AG10803 (cell line): ENCODE measurements at places on chromosomes 4 and X.
A peak's percentile ranks its signal among the peaks of the same experiment; 100 is the strongest.

DNA sequence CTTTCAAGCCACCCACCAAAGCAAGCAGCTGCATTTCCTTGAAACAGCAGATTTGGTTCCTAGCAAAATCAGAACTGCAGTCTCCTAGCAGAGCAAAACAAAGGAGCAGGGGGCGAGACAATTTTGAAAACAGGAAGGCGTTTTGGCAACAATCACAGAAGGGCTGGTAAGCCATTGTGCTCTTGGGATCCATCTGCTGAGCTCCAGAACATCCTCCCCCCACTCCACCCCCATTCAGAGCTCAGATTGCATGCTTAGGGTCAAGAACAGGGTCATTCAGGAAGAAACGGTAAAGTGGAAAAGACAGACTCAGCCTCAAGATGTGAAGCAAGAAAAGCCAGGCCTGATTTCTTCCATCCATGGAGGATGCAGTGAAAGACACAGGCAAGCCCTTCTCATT is 7.6 kb upstream of the PCDH19 start:
- DNase-seq: no peak

GRCh38 chr4:151784706-151785105 is 23.9 kb upstream of the GATB start:
- no peak for DNase-seq

- DNase-seq: peak; percentile 81
Observed at GRCh38 chrX:40647307-40648197, at the start of gene CXorf38. Gene CXorf38, minus strand, starts transcription at chrX:40647561. Its CDS starts 41 bp downstream, at chrX:40647520.

DNA sequence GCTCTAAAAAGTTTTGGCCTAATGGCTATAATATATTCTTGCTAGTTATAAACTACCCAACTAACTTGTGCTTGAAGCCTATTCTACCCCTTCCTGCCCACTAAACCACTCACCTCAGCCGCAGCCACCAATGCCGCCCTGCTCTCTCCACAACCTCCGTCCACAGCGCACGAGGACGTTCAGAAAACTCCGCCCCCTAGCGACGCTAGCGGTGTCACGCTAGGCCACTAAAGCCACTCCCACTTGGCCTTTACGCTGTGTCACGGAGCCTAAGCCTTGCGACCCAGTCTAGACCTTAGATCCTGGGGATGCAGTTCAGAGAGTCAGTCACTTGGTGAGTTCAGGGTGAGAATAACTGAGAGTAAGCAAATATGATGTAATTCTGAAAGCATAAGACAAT is at the start of gene TEX11:
TSS of gene TEX11 (minus strand) at position 171 of the 400 bp plus-strand sequence. CDS start 922 bp downstream, outside the sequence.
- DNase-seq: no peak

DNA sequence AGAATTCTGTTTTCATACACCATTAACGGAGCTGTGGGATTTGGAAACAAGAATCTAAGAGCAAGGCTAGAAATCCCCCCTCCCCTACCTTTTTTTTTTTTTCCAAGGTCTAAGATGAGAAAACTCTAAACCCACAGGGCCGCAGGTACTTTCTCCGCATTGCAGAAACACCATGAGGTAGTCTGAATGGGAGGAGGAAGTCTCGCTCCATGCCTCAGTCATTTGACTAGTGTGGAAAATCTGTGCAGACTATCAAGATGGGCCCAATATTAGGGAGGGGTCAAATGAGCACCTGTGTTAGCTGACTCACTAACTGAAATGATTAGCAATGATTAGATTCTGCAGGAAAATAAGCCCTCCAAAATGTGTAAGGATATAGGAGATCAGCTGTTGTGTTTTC is 40.9 kb upstream of the MAP3K15 start:
- DNase-seq: no peak

DNA sequence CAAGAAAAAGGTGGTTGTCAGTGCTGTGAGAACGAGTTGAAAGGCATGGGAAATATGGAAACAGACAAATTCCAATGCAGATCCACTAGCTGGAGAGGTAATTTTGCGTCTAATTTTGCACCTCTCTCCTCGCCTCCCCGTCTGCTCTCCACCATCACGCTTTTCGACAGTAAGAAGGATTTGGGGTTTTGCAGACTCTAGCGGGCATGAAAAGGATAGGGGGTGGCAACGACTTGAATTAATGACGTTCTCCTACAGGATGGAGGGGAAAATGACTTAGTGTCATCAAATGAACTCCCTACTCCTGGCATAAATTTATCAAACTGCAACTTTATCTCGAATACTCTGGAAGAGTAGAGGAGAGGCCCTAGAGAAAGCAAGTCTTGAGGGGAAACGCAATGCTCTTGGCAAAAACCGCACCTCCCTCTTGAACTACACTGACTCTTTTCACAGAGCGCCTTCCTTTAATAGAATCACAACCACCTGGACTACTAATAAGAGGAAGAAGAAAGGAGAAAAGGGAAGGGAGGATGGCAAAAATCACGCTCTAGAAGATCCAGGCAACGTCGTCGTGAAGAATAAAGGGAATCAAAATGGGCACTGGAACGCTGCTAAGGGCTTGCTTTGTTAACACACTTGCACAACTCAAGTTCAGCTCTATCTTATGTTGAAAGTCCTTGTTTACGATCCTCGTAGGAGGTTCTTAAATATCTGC is 871 bp upstream of the SLITRK2 start:
- DNase-seq: no peak

DNA sequence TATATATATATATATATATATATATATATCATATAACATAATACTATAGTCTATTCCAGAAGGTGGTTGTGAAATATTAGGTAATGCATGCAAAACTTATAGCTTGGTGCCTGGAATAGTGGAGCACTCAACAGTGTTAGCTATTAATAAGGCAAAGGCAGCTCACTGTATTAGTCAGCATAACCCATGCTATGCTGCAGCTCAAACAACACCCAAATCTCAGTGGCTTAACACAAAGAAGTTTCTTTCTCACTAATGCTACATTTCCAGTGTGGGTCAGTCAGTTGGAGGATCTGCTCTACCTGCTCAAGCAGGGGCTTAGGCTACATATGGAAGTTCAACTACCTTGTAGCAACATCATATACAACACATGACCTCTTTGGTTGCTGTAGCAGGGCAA is 5.2 kb upstream of the RPGR start:
- DNase-seq: no peak

DNA sequence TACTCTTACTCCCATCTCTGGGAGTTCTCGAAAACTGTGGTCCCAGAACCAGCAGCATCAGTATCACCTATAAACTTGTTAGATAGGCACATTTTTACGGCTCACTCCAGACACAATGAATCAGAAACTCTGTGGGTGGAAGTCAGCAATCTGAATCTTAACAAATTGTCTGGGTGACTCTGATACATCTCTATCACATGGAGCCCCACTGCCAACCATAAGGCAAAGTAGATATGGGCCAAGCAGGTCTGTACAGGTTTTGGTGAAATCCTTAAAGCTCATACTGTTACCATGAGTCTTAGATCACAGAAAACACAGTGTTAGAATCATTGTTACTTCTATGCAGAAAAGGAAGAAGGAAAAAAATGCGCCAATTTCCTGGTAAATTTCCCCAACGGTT is 122.5 kb upstream of the HCCS start:
- DNase-seq: no peak

DNA sequence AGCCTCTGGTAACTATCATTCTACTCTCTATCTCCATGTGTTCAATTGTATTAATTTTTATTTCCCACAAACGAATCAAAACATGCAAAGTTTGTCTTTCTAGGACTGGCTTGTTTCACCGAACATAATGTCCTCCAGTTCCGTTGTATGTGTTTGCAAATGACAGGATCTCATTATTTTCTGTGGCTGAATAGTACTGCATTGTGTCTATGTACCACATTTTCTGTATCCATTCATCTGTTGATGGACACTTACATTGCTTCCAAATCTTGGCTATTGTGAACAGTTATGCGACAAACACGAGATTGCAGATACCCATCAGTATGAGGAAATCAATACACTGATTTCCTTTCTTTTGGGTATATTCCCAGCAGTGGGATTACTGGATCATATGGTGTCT is 8.4 kb upstream of the LDOC1 start:
- DNase-seq: no peak

DNA sequence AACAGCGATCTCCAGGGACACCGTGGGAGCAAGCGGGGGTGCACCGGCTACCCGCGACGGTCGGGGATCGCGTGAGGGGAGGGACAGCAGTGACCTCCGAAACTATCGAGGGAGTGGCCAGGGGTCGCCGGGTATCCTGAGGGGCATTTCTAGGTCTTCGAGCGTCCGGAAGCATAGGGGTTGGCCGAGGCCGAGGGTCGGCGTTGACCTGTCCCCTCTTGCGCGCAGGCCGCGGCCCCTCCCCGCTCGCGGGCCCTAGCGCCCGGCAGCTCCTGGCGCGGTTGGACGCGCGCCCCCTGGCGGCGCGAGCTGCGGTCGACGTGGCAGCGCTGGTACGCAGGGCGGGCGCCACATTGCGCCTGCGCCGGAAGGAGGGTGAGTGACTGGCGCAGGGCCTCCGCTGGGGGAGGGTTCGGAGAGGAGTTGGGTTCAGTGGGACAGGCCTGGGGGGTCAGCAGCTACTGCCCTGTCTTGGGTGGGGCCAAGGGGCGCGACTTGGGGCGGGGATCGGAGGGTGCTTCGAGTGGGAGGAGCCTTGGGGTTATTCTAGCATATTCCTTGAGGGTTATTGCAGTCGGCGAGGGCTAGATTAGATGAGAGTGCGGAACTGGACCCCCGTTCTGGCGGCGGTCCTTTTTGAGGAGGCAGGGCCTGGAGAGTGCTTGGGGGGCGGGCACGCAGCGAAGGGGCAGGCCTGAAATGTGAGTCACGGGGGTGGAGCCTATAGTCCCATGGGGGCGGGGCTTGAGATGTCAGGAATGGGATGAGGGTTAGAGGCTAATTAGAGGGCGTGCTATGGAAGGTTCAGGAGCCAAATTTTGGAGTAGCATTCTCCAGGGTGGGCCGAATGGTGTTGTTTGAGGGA is 1.2 kb downstream of the MAGIX start:
- DNase-seq: peak; percentile 75

GRCh38 chr4:3407930-3408792 is 33.6 kb upstream of the HGFAC start:
- DNase-seq: no peak

DNA sequence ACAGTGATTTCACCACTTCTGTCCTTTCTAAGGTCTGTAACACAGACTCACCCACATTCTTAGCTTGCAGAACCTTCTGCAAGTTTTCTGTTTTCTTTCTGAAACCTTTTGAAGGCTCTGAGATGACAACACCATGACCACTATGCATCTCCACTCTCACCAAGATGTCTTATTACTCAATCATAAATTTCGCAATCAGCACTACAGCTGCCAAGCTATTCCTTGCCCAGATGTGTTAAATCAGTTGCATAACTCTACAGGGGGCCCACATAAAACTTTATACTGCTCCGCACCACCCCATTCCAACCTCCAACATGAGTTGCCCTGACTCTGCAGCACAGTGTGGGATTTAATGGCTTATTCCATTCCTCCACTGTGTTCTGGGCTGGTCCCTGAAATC is 229.9 kb downstream of the COL25A1 start:
- peak; percentile 95 for DNase-seq

DNA sequence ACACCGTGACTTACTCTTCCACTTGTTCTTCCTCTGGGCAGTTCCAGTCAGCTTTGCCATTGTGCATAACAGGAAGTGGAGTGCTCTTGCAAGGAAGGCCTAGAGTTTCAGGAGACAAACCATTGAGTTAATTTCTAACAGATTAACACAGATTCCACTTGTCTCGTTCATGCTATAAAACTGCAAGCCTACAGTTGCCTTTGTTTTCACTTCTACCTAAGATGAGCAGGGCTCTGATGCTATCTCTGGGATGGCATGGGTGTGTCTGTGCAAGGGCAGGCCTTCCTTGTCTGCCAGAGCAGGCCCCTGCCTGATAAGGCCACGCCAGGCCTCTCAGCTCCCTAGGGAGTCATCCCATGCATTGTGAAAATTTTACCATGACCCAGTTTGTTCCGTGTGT is 67.7 kb upstream of the PGRMC2 start:
- DNase-seq: peak; percentile 58

GRCh38 chrX:106415276-106415895 is 196.4 kb upstream of the RADX start:
- peak; percentile 7 for DNase-seq

- peak; percentile 46 for DNase-seq
Observed at GRCh38 chr4:83850435-83850834, 314.5 kb downstream of the GPAT3 start.

GRCh38 chrX:12282991-12283390 is 144.7 kb downstream of the FRMPD4 start:
- DNase-seq: no peak

GRCh38 chr4:26081795-26082498 is 167.9 kb downstream of the SMIM20 start:
- peak; percentile 40 for DNase-seq

GRCh38 chr4:105415281-105415744 is 58.5 kb downstream of the PPA2 start:
- DNase-seq: no peak

DNA sequence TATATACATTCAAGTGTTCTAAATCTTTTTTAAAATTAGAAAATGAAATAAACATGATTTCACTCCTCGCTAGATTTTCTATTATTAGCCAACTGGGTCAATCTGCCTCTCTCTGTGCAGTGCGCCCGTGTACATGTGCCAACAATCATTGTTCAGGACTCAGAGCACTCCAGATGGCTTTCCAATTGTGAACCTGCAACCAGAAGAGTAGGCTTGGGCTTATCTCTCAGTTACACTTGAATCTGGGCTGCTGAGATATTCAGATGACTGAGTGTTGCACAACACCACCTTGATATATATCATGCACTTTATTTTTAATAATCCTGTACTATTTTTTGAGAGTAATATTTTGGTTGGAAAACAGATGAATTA is 184.0 kb upstream of the FSTL5 start:
- DNase-seq: no peak

- peak; percentile 25 for DNase-seq
Observed at GRCh38 chr4:155972098-155972497, 18.4 kb upstream of the CTSO start.

DNA sequence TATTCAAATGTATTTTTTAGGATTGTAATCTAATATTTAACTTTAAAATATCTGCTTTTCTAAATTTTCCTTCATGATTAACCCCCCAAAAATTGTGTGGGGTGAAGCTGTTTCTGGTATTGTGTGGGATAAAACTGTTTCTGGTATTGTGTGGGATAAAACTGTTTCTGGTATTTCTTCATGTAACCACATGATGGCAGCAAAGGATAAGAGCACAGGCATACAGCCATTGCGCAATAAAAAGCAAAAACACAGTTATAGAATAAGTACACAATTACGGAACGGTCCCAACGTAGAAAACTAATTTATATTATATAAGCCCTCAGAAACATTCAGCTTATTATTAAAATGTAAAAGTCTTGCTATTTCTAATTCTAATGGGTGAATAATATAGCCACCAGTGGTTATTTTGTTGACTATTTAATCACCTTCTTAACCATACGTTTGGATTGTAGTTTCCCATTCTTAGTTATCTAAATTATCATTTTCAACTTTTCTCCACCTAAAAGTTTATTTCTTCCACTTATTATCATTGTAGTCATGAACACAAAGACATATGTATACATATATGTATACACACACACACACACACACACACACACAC is 333.9 kb upstream of the FSTL5 start:
- peak; percentile 49 for DNase-seq

DNA sequence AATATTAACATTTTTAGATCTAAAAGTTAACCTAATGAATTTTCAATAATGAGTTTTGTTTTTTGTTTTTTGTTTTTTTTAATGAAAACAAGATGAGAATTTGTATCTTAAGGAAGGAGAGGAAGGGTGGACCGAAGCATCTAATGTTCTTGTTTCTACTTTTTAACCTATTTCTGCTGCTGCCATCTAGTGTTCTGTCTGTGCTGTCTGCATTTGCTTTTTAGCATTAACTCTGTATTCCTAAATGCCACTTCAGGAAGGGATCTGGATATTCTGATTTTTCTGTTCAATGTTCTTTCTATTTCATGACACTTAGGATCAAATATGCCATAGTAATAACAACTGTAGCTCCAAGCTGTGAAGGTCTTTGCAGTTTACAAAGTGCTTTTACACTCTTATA is 161.7 kb downstream of the BRWD3 start:
- peak; percentile 3 for DNase-seq
